NB4 (cell line): ENCODE measurements at places on chromosomes 5 and 9.

- peak; percentile 13 for DNase-seq
Observed at GRCh38 chr5:8012131-8012977, 143.4 kb downstream of the MTRR start.

- no peak for DNase-seq
Observed at GRCh38 chr9:87643107-87643650, 82.7 kb upstream of the CTSL start.

GRCh38 chr9:115359017-115359780, 241.2 kb upstream of the TNC start:
- no peak for DNase-seq

DNA sequence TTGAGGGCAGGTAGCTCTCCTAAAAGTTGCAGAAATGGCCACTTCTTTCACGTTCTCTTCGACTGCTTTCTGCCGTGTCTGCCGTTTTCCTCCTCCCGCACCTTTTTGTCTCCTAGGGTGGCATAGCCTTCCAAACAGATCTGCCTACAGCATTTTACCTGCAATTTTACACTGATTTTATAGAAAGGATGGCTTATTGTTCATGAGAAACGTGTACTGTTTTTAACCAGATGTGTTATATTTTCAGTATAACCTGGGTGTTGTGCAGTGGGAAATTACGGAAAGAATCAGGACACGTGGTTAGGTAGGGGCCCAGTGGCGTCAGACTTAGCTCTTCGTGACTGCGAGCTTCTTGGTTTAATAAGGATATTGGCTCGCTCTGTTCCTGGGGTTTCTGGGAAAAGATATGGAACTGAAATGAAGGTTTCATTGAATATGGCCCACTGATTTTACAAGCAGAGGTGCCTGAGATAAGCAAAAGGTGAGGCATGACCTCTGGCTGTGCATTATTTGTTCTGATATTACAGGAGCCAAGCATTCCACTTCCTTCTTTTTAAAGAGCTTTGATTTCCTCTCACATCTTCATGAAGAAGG, 43.7 kb upstream of the PRSS3 start:
- no peak for DNase-seq

- DNase-seq, result no peak
Observed at GRCh38 chr5:78912085-78912771, 72.9 kb downstream of the ARSB start.

DNA sequence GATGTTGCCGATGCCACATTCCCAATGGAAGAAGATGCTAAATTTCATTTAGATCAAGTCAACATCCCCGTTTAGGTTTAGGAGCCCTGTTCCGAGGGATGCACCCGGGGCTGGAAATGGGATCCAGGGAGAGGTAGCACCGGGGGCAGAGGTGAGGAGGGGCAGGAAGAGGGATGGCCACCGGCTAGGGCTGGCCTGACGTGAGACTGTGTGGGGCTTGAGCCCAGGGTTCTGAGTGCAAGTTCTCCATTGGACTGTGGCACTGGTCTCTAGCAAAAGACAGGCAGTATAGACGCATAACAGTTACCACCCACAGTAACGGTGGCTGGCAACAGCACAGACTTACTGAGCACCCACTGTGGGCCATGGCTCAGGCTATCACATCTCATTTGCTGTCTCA, 209.0 kb upstream of the MVB12B start:
- no peak for DNase-seq

- DNase-seq, result peak; percentile 45
Observed at GRCh38 chr5:122076669-122077365, 1.2 kb downstream of the LOX start.

DNA sequence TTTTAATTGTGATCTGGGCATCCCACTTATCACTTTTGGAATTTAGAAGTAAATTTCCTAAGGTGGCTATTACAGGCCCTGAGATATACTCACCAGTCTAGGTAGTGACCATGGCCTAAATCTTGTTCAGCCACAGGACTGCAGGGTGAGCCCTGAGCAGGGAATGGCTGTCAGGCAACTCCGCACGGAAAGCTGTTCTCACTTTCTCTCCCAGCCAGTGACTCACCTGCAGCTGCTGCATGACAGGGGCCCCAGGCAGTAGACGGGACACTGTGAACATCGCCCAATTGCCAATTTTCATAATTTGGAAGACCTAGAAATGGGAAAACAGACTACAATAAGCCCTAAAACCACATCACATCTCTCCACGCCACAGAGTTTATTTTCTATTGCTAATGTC, 69.6 kb upstream of the TAF1L start:
- no peak for DNase-seq

- no peak for DNase-seq
Observed at GRCh38 chr9:132794730-132795380, 83.2 kb downstream of the AK8 start.

DNA sequence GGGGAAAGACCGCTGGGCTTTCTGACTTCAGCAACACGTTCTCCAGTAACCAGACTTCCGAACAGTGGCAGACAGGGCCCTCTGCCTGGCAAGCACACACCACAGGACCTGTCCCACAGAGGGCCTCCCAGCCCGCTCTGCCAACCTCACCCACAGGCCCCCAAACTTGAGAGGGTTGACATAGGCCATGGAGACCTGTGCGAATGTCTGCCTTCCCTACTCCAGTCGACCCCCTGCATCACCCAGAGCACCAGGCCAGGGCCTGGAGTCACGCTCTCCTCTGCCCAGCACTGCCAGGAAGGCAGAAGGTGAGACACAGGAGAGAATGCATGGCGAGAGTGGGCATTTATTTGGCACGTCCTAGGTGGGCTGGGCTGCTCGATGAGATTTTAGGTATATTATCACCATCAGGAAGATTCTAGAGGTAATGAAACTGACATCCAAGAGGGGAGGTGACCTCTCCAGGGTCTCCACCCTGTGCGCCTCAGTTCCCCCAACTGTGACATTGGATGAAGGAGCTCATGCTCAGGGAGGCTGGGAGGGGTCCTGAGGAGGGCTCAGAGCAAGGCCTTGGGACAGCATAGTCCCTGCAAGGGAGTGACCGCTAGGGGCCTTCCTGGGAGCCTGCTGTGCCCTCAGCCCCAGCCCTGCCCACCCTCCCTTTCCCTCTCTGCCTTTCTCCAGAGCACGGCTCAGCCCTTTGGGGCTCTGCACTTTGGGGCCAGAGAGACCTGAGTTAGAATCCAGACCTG, 54.9 kb downstream of the DUSP1 start:
- DNase-seq, result no peak

- peak; percentile 30 for DNase-seq
Observed at GRCh38 chr9:95516221-95516733, 494 bp downstream of the PTCH1 start.
